Activated T-cell treated with anti-CD3 and anti-CD28 coated beads for 48 hours (primary cell): ENCODE measurements at places on chromosomes 12 and 14.
A peak's percentile ranks its signal among the peaks of the same experiment; 100 is the strongest.

DNA sequence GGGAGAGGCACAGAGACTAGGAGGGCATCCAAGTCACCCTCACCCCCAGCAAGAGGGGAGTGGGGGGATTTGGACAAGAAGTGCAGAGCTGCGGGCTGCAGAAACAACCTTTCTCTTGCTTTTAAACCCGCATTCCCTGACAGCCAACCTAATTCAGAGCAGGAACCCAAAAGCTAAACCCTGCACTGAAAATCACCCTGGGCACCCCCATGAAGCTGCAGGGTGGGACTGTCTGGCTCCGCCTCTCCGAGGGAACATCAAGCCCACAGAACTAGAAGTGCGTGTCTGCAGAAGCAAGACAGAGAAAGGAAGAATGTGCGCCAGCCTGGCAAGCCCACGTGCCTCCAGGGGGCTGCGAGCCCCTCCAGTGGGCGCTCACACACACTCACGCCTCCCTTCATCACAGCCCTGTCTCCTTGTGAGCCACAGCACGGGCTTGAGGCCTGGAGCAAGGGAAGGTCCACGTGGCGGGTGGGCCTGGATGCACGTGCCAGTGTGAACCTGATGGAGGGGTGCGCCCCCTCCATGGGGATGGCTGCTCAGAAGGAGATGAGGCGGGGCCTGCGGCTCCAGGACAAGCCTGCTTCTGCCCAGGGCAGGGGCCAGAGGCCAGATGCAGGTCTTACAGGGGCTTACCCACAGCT, 27.8 kb upstream of the PNMA1 start:
- DNase-seq = no peak

GRCh38 chr12:31355747-31356107, 29.8 kb upstream of the SINHCAF start:
- DNase-seq = no peak

GRCh38 chr14:48771717-48772116, 814.5 kb downstream of the RPS29 start:
- DNase-seq = no peak

GRCh38 chr14:57632649-57633048, 139.0 kb upstream of the CCDC198 start:
- DNase-seq = no peak

DNA sequence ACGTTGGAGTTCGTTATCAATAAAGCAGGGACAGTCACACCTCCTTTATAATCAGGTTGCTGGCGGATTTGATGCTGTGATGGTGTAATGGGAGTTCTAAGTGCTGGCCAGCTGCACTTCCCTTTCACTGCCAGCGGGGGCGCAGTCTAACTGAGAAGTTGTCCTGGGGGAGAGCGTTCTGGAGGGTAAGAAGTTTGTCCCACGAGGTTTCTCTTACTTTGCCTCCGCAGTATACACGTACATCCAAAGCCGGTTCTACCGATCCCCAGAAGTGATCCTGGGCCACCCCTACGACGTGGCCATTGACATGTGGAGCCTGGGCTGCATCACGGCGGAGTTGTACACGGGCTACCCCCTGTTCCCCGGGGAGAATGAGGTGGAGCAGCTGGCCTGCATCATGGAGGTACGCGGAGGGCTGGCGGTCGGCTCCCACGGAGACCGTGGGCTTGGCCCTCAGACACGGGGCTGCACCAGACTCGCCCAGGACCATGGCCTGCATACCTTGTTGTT, 42.7 kb downstream of the DYRK4 start:
- peak; percentile 68 for DNase-seq

DNA sequence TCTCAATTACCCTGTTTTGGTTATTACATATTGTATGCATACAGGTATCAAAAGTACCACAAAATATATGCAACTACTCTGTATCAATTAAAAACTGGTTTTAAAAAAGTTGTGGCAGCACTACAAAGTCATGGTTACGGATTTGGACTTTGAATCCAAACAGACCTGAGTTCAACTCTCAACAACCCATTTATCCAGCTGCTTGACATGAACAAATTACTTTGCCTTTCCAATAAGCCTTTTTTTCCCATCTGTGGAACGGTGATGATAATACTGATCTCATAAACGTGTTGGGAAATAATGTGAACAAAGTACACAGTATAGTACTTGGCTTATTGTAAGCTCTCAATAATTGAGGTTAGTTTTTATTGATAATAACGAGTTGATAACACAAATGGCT, 85.0 kb downstream of the MNAT1 start:
- no peak for DNase-seq

DNA sequence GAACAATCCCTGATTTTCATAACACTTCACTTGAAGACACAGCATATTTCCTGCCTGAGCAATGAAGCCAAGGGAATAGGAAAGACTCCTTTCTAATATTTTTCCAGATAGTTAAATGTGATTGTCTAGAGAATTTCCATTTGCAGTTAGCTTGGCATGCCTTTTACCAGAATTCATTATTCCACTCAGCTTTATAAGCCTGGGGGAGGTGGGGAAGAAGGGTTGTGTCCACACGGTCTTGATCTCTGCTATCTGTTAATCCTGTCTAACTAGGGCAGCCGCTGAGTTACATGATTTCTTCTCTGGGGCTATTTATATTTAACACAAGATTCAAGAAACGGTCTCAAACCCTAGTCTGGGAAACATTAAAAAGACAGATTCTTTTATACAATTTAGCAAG, 146.6 kb upstream of the FSCB start:
- no peak for DNase-seq

- DNase-seq = no peak
Measured at GRCh38 chr12:29425722-29426121, 44.8 kb upstream of the ERGIC2 start.

- DNase-seq = no peak
Measured at GRCh38 chr14:40296821-40297220, 864.6 kb upstream of the FBXO33 start.
